ENCODE measurements at places on chromosomes 12 and 14. TPM values are rescaled to one million over a fixed set of nuclear protein-coding genes. Genes with fewer than 3 reads are reported as not detected.

The TSHR gene
- 0.29 TPM for total RNA-seq

The KRT74 gene
- total RNA-seq: not detected

The CYP46A1 gene
- 2.3 TPM for total RNA-seq

The TAS2R30 gene
- total RNA-seq: 15.6 TPM

The FGF23 gene
- total RNA-seq: 0.06 TPM

The UBE3B gene
- total RNA-seq: 64.2 TPM

The PTGER2 gene
- total RNA-seq: 8.3 TPM

The RNASE7 gene
- total RNA-seq: 0.18 TPM

The COX8C gene
- not detected for total RNA-seq

The KCNA5 gene
- total RNA-seq: 4.6 TPM

The MYH6 gene
- 0.64 TPM for total RNA-seq

The LIN7A gene
- total RNA-seq: 17.6 TPM

The GLT1D1 gene
- total RNA-seq: 1.8 TPM

The TMEM132C gene
- total RNA-seq: 5.1 TPM

The SERPINA12 gene
- total RNA-seq: not detected

The NUAK1 gene
- 10.7 TPM for total RNA-seq

The PLA2G1B gene
- not detected for total RNA-seq

The HOXC4 gene
- 10.0 TPM for total RNA-seq

The BDKRB1 gene
- total RNA-seq: 0.23 TPM

The GOLGA3 gene
- total RNA-seq: 44.4 TPM

The MYF6 gene
- total RNA-seq: 23.4 TPM

The NKX2-1 gene
- total RNA-seq: not detected

The TDRD9 gene
- 1.5 TPM for total RNA-seq

The WNT5B gene
- 15.3 TPM for total RNA-seq

The NGB gene
- total RNA-seq: not detected

The RPL10L gene
- total RNA-seq: not detected

The FGD4 gene
- 40.5 TPM for total RNA-seq

The CHST11 gene
- 13.7 TPM for total RNA-seq

The COQ6 gene
- total RNA-seq: 32.0 TPM

The SETD1B gene
- 12.6 TPM for total RNA-seq
